ENCODE measurements at places on chromosomes 11 and 22.

DNA sequence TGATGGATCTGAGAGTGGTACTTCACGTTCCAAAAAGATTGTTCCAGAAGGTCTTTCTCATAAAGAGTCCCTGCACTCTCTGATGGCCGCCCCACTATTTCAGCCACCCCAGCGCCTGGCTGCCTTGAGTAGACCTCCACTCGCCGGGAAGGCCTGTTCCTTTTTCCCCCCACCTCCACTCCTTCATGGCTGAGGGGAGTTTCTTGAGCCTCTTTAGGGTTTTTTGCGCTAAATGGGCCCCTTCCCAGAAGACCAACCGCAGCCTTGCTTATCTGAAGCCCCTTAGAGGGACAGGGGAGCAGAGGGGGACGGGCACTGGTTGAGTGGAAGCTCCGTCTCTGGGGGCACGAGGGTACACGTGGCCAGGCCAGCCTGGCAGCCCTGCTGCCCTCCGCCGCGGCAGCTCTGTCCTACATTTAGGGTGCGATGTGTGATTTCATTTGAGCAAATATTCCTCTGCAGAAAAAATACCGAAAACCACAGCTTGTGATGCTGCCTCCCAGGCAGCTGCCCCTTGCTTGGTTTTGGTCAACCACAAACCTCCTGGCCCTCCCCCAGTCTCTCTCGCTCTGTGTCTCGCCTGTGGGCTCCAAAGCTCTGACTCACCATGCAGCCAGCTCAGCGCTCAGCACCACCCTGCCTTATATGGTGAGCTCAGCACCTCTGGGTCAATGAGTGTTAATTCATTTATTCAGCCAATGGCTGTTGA, 88.7 kb downstream of the TP53I11 start:
- DNase-seq, result peak; percentile 97

GRCh38 chr11:126534141-126534805, 178.8 kb downstream of the ST3GAL4 start:
- DNase-seq, result no peak

DNA sequence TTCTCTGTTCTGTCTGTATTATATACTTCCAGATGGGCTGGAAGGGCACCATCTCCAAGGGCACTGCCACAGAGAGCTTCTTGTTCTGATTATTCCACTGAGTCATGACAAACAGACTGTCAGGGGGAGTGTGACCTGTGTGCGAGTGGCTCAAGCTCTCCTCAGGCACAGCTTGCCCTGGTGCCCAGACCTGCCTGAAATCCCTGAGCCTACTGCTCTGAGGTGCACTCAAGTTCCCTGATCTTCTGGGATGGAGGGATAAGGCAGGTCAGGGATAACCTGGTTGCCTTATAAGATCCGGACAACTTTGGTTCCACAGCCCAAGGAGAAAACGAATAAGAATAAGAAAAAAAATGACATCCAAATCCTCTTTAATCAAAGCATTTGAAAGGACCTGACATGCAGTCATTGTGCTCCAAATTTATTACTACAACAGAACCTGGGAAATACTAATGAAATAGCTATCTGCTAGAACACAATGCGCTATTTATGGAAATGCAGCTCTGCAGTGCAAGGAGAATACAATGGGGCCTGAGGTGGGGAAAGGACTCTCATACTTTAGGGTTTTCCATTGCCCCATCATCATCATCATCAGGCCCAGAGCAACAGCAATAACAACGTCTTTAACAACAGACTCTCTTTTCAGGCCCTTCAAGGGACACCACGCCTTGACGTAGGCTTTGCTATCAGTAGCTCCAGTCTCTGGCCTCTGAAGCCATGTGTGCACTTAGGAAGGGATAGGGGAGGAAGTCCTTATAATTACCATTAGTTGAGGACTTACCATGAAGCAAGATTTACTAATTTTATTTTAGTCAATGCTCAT, 217.1 kb upstream of the KIRREL3 start:
- no peak for DNase-seq

DNA sequence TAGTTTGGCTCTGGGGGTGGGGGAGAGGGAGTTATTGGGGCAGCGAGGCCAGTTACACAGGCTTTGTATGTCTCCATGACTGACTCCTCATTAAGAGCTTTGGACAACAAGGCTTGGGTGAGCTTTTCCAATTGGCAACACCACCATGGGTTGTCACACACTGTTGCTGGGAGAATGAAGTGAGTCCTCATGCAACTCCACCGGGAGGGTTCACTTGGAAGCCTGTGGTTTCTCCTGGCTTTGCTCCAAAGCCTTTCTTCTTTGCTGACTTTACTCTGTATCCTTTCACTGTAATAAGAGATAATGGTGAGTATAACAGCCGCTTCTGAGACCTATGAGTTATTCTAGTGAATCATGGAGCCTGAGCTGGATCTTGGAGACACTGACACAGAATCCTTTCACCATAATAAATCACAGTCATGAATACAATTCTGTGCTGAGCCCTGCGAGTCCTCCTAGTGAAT, 24.9 kb downstream of the EIF3F start:
- DNase-seq, result no peak

GRCh38 chr11:94675239-94675638, 92.9 kb upstream of the AMOTL1 start:
- DNase-seq, result no peak

DNA sequence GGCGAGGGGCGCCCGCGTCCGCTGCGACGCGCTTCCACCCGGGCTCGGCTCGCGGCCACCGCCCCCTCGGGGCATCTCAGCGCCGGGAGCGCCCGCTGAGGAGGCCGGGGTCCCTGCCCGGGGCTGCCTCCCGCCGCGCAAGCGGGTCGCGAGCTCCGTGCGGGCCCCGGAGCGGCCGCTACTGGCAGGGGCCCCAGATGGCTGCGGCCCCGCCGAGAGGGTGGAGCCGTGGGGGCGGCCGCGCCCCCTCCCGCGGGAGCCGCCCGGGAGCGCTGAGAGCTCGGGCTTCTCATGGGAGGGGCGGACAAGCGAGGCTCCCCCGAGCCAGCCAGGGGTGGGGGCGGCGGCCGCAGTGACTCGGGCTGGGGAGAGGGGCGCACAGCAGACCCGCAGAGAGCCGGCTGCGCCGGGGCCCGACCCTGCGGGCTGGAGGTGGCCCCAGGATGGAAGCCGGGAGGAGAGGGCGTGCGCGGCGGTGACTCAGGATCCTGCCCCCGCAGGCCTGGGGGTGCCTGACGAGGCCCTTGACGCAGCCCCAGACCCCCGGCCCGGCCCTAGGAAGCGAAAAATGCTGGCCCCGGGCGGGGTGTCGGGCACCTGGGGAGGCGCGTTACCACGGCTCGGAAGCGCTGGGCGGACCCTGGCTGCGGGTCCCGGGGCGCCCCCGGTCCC, 603 bp upstream of the ZFTA start:
- DNase-seq, result peak; percentile 32

DNA sequence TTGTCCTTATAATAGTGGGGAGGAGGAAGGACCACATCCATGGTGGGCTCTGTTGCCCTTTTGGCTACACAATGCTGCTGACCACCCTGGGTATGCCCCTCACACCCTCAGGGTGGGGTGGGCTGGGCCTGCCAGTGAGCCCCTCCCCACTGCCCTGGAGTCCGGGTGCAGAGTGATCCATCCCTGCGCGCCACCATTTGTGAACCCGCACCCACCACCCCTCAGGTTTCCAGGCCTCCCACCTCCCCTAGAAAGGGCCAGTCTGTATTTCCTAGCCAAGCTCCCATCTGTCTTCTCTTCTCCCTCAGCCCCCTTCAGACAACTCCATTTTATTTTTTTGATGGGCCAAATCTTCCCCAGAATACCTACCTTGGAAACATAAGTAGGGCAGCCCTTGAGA, 25.0 kb downstream of the MS4A10 start:
- no peak for DNase-seq

DNA sequence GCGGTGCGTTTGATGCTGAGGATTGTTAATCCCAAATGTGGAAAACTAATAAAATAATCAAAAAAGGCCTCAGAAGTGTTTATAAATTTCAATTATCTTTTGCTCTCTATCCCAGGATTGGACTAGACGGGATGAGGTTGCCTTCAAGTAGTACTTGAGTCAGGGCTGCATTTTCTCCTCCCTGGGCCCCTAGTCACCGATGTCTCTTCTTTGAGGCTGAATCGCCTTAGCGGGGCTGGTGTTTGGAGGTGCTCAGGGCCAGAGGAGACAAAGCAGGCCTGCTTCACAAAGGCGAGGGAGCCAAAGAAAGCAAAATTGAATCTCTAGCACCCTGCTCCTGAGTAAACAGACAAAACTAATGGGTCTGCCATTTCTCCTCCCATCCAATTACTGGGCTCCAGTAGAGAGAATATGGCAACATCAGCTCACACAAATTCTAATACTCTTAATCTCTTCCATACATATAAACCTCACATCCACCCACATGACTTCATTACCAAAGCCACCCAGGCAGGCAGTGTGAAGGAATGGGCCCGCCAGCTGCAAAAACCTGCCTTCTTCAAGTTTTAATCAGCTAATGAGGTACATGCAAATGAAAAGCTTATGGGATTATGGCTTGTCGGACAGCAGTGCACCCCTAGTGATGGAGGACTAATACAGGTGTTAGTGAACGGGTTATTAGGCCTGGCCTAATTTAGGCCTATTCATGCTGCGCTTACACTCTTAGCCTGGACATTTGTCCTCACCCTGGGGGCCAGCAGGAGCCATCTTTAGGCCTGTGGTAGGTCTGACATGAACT, 52.7 kb upstream of the HTATIP2 start:
- DNase-seq, result no peak

- DNase-seq, result no peak
Measured at GRCh38 chr11:116294630-116295029, 478.2 kb downstream of the BUD13 start.

DNA sequence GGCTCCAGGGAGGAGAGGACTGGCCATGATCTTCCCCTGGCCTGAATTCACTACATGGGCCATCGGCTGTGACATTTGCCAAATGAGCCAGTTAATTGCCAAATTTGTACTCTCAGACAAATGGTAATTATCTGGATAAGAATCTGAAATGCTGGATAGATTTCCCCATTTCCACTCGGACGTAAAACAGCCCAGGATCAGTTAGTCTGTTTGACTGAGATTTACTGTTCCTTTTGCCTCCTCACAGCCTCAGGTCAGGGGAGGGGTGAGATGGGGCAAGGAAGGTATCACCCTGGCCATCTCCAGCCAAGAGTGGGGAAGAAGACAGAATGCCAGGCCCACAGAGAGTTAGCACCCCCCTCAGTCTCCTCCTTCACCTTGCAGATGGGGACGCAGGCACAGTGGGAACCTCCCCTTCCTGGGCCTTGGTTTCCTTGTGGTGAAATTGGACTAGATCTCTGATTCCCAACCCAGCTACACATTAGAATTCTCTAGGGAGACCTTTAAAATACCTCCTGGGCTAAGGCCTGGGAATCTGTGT, 5.2 kb downstream of the TRIM29 start:
- DNase-seq, result no peak

DNA sequence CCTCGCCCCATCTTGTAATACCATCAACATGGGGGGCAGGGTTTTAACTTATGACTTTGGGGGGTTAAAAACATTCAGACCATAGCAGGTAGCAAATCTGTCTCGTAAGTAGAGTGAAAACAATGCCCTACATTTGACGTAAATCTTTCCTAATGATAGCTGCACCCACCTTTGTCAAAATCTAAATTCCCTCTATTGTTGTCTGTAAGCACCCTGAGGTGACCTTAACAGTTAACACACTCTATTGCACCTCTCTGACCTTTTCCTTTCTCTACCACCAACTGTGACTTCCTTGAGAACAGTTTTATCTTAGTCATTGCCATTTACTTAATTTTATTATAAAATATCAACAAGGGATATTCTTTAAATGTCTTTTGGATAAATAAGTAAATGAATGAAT, 1024.9 kb upstream of the CNTN5 start:
- DNase-seq, result no peak

DNA sequence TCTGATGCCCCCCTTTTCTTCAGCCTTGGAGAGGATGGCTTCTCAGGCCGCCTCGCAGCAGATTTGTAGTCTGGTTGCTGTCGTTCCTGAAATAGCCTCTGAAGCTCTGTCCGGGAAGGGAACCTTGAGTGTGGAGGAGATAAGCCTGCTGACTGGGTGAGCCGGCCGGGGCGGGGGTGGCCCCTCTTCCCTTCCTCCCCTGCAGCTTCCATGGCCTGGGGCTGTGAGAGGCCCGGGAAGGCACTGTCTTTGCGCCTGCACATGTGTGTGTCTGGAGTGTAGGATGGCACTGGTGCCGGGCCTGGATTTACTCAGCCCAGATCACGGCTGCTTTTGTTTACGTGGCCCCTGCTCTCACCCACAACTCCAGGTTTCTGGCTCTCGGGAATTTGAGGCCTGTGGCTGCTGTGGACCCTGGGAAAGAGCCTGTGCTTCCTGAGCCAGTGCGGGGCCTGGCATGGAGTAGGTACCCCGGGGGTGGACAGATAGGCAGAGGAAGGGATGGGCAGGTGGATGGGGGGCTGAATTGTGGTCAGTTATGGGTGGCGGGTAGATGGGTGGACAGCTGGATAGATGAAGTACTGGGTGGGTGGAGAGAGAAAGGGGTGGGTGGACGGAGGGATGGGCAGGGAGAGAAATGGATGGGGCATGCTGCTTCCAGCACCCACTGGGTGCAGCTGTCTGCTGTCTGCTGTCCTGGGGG, 16.6 kb downstream of the KCNQ1 start:
- DNase-seq, result peak; percentile 55

GRCh38 chr22:49847751-49848689, 5.6 kb upstream of the ZBED4 start:
- DNase-seq, result no peak

DNA sequence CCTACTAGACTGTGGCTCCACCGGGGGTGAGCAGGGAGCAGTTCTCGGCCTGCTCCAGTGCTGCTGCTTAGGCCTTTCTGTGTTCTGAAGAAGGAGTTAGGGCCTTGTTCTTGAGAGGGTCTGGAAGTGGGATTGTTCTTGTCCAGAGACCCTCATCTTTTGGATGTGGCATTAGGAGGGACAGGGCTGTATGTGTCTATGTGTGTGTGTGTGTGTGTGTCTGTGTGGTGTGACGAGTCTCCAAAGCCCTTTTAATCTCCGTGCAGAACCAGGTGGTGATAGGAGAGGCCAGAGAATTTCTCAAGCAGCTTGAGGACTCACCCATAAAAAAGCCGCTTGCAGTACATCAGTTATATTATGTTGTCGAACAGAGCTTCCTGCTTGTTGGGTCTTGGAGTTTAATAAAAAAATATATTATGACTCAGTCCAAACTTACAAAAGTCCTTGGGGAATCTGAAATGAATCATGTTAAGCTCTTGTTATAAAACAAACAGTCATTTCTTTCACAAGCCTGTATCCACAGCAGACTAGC, 196.5 kb downstream of the TENM4 start:
- no peak for DNase-seq

DNA sequence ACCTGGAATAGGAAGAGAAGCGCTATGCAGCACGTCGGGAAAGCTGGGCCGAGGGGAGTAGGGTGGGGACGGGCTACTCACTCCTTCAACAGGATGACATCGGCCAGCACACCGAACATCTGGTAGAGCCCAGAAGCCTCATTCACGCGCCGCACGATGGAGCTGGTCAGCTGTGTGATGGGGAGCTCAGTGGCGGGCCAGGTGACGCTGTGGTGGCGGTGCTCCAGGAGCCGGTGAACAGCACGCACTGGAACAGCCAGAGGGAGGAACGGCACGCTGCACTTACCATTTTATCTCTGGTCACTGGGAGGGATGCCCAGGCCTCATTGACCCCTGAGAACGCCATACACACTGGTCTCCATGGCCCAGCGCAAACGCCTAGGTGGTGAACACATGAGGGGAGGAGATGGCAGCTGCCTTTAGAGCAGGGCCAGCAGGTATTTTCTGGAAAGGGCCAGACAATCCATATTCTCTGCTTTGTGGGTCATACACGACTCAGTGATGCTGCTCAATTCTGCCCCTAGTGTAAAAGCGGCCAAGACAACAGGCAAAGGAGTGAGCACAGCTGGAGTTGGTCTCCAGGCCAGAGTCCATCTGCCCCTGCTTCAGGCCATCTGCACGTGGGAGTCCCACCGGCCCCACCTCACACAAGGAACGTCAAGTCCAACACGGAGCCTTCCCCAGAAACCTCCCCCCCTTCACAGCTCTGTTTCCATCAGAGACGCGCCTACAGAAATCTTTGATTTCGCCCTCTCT, 8.8 kb downstream of the FOXRED2 start:
- no peak for DNase-seq

Data from OCI-M1 (cell line).